ENCODE measurements at places on chromosomes 6 and 20. TPM values are rescaled to one million over a fixed set of nuclear protein-coding genes. Genes with fewer than 3 reads are reported as not detected.

The DEF6 gene
- total RNA-seq: 3.3 TPM

The ADGRG6 gene
- 89.2 TPM for total RNA-seq

GRCh38 chr20:9160331-9160730, 91.4 kb downstream of the PLCB4 start:
- H3K27ac ChIP-seq: no peak overlapping the region
- H3K27me3 ChIP-seq: no peaks in the 10 kb centered on the region
- H3K4me3 ChIP-seq: no peak overlapping the region
- H3K4me1 ChIP-seq: no peaks in the 10 kb centered on the region

The SNAP91 gene
- total RNA-seq: 0.24 TPM

DNA sequence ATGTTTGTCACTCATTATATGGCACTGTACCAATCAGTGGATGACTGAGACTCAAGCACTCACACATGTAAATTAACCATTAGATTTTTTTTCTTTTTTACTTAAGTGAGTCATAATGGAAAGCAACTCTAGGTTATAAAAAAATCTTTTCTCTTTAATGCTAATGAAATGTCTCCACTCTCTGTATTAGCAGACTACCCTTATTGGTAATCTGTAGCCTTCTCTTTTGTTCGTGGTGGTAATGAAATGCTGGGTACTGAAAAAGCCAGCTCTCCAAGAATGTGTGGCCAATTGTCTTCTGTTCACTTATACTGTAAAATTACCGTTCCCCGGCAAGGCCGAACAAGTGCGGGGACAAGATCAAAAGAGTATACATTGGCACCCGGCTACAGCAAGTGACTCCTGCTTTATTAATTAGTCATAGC, 69.0 kb downstream of the AFG1L start:
- DNase-seq: peak; percentile 23
- H3K4me3 ChIP-seq: peak overlapping the region; percentile 40
- H3K27me3 ChIP-seq: no peaks in the 10 kb centered on the region
- peaks cover 9% of the 10 kb centered on the region for H3K4me1 ChIP-seq
- no peak overlapping the region for H3K27ac ChIP-seq

- no peaks in the 10 kb centered on the region for H3K27me3 ChIP-seq
- H3K4me1 ChIP-seq: peaks cover 45% of the 10 kb centered on the region
- no peaks in the 10 kb centered on the region for H3K36me3 ChIP-seq
These were observed 59.9 kb upstream of the MAP7 start for GRCh38 chr6:136609873-136610706.

GRCh38 chr6:49202924-49203536, 260.0 kb downstream of the MMUT start:
- H3K4me3 ChIP-seq: no peak overlapping the region
- no peaks in the 10 kb centered on the region for H3K27me3 ChIP-seq
- H3K4me1 ChIP-seq: no peaks in the 10 kb centered on the region
- no peak overlapping the region for H3K27ac ChIP-seq
- H3K36me3 ChIP-seq: no peaks in the 10 kb centered on the region

- no peaks in the 10 kb centered on the region for H3K36me3 ChIP-seq
- no peaks in the 10 kb centered on the region for H3K4me1 ChIP-seq
- DNase-seq: peak; percentile 35
- H3K4me3 ChIP-seq: no peak overlapping the region
These were observed 680.0 kb downstream of the RNF144B start for GRCh38 chr6:19067165-19067564.

GRCh38 chr6:117911150-117911549, 4.1 kb downstream of the SLC35F1 start:
- H3K36me3 ChIP-seq: no peaks in the 10 kb centered on the region
- no peak for DNase-seq
- H3K4me1 ChIP-seq: no peaks in the 10 kb centered on the region
- peaks cover 13% of the 10 kb centered on the region for H3K27me3 ChIP-seq
- H3K27ac ChIP-seq: no peak overlapping the region
- H3K4me3 ChIP-seq: no peak overlapping the region

The ENPP5 gene
- 1.4 TPM for total RNA-seq

DNA sequence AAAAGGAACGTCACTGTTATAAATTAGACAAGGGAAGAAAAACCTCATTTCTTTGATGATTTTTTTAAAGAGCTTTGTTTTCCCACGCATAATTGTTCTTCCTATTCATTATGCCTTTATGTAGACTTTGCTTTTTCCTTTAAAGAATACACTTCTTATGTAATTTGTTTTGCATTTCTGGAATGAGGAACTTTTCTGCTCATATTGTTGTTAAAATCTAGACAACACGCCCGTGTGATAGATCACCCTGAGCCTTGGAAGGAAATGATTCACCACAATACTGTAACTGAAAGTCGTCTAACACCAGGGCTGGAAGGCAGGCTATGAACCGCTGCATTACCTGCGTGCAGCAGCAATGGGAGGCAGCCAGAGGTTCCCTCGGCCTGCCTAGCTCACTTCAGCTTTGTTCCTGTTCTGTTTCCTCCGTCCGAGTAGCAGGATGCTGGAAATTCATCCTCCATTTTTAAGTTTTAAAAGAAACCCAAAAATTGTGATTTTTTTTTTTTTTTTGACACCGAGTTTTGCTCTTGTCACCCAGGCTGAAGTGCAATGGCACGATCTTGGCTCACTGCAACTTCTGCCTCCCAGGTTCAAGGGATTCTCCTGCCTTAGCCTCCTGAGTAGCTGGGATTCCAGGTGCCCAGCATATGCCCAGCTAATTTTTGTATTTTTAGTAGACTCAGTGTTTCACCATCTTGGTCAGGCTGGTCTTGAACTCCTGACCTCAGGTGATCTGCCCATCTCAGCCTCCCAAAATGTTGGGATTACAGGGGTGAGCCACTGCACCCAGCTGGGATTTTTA, 49.6 kb upstream of the ZNF217 start:
- H3K27me3 ChIP-seq: no peaks in the 10 kb centered on the region
- peak; percentile 83 for DNase-seq
- peaks cover 16% of the 10 kb centered on the region for H3K4me1 ChIP-seq
- H3K4me3 ChIP-seq: no peak overlapping the region

The C6orf52 gene
- total RNA-seq: 2.9 TPM

DNA sequence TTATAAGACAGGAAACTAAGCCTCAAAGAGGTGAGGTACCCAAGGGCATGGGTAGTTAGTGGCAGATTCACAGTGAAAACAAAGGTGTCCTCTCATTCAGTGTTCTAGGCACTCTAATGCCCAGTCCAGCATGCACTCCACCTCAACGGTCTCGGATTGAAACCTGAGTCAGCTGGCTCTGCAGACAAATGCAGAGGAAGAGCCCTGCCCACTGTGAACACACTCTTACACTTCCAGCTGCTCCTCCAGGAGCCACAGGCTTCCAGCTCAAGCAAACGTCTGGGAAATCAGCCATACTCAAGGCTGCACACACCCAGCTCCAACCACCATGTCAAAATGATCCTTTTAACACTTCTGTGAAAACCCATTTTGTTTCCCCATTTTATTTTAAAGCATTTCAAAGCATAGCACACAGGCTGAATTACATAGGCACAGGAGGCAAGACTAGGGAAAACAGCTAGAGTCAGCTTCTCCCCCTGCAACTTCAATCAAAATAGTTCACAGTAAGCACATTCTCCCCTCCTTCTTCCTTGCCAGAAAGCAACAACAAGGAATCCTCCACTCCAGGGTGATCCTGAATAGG, 3.0 kb upstream of the IL17A start:
- H3K27me3 ChIP-seq: no peaks in the 10 kb centered on the region
- no peaks in the 10 kb centered on the region for H3K4me1 ChIP-seq
- H3K27ac ChIP-seq: no peak overlapping the region
- no peak for DNase-seq

The STX11 gene
- total RNA-seq: 1.9 TPM

GRCh38 chr6:37314487-37315156, 39.2 kb upstream of the RNF8 start:
- H3K4me1 ChIP-seq: peaks cover 18% of the 10 kb centered on the region
- DNase-seq: peak; percentile 26
- no peaks in the 10 kb centered on the region for H3K27me3 ChIP-seq
- peaks cover 29% of the 10 kb centered on the region for H3K36me3 ChIP-seq
- no peak overlapping the region for H3K27ac ChIP-seq

DNA sequence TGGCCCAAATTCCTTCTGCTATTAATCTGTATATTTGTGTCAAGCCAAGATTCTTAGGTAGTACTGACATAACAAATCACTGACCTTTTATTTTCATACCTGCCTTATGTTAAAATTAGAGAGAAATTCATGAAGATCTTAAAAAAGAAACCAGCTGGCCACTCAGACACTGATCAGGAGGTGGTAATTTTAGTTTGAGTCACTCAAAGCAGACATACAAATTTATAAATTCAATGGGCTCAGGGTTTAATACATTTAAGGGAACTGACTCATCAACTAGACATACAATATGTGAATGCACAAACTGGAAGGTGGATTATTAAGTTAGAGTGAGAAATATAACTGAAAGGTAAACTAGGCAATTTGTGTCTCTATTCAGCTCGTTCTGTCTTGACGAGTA, 711.9 kb upstream of the EYS start:
- H3K36me3 ChIP-seq: no peaks in the 10 kb centered on the region
- no peaks in the 10 kb centered on the region for H3K27me3 ChIP-seq
- no peak overlapping the region for H3K4me3 ChIP-seq
- DNase-seq: no peak
- H3K27ac ChIP-seq: no peak overlapping the region

DNA sequence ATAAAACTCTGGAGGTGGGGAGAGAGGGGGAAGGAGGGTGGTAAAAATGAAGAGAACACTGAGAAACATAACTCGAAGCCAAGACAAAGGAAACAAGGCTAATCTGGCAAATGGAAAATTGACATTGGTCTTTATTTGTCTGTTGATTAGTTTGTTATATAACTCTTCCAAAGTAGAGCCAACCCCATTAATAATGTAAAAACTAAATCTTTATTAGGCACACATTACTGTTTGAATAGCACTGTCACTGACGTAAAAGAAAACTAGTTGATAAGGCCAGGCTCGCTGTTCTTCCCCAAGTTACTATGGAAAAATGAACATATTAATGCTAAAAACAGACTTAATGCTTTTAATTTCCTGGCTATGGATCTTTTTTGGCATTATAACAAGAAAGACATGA, 110.0 kb downstream of the MAP3K5 start:
- H3K27ac ChIP-seq: no peak overlapping the region
- no peak overlapping the region for H3K4me3 ChIP-seq
- no peaks in the 10 kb centered on the region for H3K36me3 ChIP-seq
- H3K4me1 ChIP-seq: peaks cover 7% of the 10 kb centered on the region
- no peak for DNase-seq

DNA sequence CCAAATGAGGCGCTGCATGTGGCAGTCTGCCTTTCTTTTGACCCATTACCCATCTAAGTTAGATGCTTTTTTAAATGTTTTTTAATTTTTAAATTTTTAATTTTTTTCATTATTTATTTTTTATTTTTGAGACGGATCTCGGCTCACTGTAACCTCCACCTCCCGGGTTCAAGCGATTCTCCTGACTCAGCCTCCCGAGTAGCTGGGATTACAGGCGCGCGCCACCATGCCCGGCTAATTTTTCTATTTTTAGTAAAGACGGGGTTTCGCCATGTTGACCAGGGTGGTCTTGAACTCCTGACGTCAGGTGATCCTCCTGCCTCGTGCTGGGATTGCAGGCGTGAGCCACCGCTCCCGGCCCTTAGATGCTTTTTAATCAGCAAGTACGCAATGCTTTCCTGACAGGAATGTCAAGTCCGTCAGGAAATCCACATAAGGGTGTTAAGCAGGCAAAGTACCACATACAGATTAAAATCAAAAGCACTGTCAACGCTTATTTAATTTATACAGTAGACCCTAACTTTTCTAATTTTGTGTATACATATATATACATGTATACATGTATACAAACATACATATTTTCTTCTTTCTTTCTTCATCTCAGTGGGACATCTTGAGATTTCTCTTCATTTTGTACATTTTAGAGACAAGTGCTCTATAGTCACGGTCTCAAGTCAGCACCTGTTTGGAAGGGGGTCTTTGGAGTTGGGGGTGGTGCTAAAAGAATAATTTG, 995 bp upstream of the GSTA4 start:
- peaks cover 20% of the 10 kb centered on the region for H3K4me1 ChIP-seq
- H3K27ac ChIP-seq: no peak overlapping the region
- H3K36me3 ChIP-seq: no peaks in the 10 kb centered on the region
- peak overlapping the region; percentile 12 for H3K4me3 ChIP-seq
- no peaks in the 10 kb centered on the region for H3K27me3 ChIP-seq

DNA sequence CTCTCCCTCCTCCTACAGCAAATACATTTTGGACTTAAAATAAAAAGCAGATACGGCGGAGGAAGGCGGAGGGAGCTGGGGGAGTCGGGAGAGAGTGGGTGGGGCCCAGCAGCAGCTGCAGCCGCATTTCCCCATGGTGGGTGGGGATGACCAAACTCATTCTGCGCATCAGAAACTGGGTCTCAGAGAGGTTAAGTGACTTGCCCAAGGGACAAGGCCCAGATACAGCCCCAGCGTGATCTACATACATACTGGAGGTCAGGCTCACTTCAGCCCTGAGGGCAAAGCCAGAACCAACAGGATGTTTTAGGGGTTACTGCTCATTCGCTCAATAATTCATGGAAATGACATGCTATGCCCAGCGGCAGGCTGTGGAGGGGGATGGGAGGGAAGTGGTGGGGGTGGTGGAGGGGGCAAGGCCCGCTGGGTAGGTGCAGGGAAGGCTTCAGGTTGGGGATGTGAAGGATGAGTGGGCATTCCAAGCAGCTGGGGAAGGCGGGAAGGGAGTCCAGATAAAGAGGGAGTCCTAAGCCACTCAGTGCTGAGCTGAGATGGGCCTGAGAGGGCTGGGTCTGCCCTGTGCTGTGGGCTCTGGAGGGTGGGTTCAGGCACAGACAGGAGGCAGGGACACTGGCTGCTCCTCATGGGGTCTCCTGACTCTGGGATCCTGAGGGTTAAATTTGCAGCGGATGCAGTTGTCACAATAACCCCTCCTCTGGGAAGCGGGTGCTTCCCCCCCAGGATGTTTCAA, 31.0 kb downstream of the DLGAP4 start:
- H3K4me3 ChIP-seq: no peak overlapping the region
- H3K4me1 ChIP-seq: no peaks in the 10 kb centered on the region
- no peak overlapping the region for H3K27ac ChIP-seq
- no peak for DNase-seq
- no peaks in the 10 kb centered on the region for H3K36me3 ChIP-seq
- H3K27me3 ChIP-seq: peaks cover 22% of the 10 kb centered on the region

DNA sequence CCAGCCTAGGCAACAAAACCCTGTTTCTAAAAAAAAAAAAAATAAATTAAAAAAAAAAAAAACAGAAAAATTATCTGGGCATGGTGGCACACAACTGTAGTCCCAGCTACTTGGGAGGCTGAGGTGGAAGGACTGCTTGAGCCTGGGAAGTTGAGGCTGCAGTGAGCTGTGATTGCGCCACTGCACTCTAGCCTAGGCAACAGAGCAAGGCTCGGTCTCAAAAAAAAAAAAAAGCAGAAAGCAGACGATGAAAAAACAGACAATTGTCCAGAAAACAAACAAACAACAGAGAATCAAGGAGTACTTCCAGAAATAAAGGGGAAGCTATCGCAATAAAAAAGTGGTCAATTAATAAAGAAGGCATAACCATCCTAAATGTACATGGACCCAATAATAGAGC, 229.4 kb downstream of the GMDS start:
- no peak for DNase-seq
- H3K4me1 ChIP-seq: no peaks in the 10 kb centered on the region
- no peaks in the 10 kb centered on the region for H3K36me3 ChIP-seq
- no peak overlapping the region for H3K4me3 ChIP-seq
- H3K27ac ChIP-seq: no peak overlapping the region

GRCh38 chr20:22526512-22527012, 57.8 kb downstream of the FOXA2 start:
- no peak for DNase-seq
- H3K4me1 ChIP-seq: no peaks in the 10 kb centered on the region
- no peak overlapping the region for H3K27ac ChIP-seq
- H3K4me3 ChIP-seq: no peak overlapping the region
- no peaks in the 10 kb centered on the region for H3K27me3 ChIP-seq
- no peaks in the 10 kb centered on the region for H3K36me3 ChIP-seq

The RIPPLY2 gene
- total RNA-seq: not detected

GRCh38 chr6:78810698-78811097, 56.7 kb upstream of the IRAK1BP1 start:
- no peaks in the 10 kb centered on the region for H3K4me1 ChIP-seq
- H3K27me3 ChIP-seq: no peaks in the 10 kb centered on the region
- peak; percentile 17 for DNase-seq
- H3K27ac ChIP-seq: no peak overlapping the region
- no peaks in the 10 kb centered on the region for H3K36me3 ChIP-seq
